ENCODE measurements at places on chromosomes 7 and 10.

- DNase-seq = peak; percentile 17
Measured at GRCh38 chr7:155694851-155695250, 50.4 kb downstream of the RBM33 start.

DNA sequence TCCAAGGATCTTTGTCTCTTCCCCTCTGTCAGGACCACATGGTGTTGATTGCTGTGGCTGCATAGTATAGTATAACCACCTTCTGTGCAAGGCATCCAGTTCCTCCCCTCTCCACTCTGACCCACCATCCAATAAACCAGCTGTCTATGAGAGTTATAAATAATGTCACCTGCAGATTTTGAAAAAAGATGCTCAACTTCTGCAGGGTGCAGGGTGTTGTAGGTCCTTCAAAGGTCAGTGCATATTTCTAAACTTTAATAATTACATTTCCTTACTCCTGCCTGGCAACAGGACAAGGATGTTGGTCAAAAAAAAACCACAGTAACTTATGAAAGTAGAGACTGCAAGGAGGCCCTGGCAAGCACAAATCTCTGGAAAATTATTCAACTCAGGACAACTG lies 166.2 kb downstream of the PKD1L1 start:
- peak; percentile 89 for DNase-seq

DNA sequence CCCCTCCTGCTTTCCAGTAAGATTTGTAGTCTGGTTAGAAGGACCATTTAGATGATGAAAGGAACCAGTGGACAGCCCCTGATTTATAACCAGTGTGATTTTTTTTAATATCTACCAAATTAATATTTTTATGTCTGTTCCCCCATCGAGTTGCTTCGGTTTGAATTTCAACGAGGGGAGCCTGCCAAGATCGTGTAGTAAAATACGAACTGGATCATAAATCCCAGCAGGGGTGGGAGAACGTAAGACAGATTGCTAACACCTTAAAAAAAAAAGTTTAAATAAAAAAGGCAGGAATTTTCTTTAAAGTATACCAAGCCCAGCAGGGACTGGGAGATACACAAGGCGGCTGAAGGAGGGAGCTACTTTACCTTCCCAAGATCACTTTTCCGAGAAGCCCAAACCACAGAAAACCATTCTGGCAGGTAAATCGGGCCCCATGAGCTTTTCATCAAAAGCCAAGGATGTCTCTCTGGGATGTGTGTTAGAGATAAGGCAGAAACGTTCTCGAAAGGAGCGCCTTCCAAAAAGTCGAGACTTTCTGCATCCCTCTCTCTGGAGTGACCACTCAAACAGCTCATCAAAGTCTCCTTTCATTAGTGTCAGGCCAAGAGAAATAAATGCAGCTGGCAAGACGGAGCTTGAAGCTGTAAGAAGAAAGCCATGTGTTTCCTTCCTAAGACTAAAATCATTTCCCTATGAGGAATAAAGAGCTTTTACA lies 270.5 kb upstream of the NFE2L3 start:
- no peak for DNase-seq

DNA sequence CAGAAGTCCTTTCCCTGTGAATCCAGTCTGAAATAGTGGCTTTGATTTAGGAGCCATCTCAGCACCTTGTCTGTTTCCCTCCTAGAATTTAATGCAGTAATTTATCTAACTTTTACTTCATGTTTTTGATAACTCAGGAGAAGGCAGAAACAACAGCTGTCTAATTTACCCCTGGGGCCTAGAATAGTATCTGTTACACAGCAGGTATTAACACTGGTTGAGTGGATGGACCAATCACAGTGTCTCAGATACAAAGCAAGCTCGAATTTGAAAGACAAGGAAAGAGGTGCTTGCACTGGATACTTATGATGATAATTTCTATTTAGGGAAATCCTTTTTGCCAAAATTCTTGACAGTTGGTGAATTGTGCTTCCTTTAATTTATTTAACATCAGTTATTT lies 23.4 kb downstream of the CHRM2 start:
- DNase-seq = no peak

DNA sequence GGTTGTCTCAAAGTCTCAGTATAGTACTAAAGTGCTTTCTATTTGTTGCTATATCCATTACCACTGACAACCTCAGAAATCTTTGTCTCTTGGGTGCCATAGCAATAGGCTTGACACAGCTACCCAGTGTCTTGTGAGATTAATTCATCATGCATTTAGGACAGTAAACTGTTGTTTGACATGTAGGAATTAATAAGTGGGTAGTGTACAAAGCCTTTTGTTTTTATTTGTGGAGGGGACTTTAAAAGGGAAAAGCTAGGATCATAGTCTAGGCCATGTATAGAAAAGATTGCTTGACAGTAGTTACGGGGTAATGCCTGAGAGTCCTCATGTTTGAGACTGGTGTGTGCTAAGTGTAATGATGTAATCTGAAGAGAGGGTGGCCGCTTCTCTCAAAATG lies 102.6 kb upstream of the AGR3 start:
- DNase-seq = no peak

GRCh38 chr7:14836571-14837189 lies 65.9 kb downstream of the DGKB start:
- DNase-seq = peak; percentile 76

DNA sequence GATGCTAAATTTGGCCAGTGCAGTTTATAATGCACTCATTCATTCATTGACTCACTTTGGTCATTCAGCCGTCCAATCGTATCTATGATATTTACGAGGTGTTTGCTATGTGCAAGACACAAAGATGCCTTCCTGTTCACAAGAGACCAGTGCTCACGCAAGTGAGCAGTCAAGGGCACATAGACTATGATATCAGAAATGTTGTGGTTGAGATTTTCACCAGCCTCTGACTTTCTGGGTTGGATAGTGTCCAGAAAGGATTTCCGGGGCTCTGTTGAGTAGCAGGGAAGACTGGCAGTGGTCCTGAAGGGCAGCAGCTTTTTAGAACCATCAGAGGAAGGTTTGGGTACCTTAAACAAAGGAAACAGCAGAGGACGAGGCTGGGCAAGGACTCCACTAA lies 191.8 kb downstream of the GALNT17 start:
- no peak for DNase-seq

Measured in fibroblast of skin of right quadriceps (primary cell).